Activated CD8-positive, alpha-beta memory T cell treated with anti-CD3 and anti-CD28 coated beads for 1 hour (primary cell): ENCODE measurements at places on chromosomes 6 and 20.

DNA sequence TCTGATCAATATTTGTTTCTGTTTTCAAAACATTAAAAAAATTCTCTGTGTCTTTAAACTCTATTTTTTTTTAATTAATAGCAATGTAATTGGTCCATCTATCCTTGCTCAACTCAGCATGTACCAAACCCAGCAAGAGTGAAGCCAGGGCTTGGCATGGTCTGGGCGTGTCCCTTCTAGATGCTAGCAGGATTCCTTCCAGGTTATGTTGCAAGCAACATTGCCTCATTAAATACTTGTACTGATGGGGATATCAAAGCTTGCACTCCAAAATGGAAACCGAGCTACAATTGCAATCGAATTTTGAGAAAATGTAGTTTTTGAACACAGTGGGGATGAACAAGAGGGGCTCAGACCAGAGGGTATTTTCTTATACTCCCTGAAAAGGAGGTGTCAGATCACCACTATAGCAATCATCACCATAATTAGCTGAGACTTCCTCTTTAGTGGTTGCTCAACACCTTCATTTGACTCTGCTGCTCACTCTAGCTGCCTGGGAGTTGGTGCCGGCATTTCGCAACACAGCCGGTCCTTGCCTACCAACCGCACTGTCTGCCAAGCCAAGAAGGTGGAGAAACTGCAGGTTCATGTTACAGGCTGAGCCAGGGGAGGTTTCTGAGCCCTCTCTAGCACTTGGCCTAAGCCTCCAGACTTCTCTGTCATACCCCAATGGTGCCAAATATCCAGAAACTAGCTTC is 67.8 kb upstream of the RALGAPA2 start:
- no peak for DNase-seq

DNA sequence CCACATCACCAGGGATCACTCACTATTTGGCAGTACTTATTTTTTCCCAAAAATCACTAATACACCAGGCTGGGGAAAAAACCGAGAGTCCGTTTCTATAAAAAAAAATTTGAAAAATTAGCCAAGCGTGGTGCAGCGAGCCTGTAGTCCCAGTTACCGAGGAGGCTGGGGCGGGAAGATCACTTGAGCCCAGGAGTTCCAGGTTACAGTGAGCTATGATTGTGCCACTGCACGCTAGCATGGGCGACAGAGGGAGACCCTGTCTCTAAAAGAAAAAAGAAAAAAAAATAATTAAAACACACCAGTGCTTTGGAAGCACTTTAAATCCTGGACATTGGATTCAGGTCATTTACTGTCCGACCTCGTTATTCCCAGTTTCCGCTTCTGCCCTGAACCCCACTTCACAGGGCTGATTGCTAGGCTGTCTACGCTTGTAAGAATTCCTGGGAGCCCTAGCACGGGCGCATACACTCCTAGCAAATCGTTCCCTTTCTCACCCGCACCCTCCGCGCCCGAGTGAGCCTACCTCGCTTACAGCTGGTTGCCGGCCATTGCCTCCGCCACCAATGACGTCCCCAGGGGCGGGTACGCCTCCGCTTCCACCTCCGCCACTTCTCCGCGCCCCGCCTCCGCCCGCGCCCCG is at the start of gene TPMT:
Gene TPMT (minus strand): TSS at position 571 of the 643 bp plus-strand sequence. CDS start 5,950 bp downstream, outside the sequence.
- DNase-seq, result no peak

- no peak for DNase-seq
Measured at GRCh38 chr20:1899241-1899525, 4.0 kb downstream of the SIRPA start.

DNA sequence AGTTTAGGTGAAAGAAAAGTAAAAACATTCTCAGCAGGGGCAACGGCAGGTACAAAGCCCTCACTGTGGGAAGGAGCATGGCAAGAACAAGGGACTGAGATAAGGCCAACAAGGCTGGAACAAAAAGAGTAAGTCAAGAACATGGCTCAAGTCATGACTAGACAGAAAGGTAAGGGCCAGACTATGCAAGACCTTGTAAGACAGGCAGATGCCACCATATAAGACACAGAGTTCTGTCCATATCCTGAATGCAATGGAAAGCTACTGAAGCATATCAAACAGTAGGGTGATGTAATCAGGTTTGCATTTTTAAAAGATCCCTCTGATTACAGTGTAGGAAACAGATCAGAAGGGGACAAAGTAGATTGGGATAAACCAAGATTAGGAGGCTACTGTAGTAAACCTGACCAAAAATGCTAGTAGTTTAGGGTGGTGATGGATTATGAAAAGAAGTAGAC is 5.5 kb downstream of the REV3L start:
- DNase-seq, result no peak

DNA sequence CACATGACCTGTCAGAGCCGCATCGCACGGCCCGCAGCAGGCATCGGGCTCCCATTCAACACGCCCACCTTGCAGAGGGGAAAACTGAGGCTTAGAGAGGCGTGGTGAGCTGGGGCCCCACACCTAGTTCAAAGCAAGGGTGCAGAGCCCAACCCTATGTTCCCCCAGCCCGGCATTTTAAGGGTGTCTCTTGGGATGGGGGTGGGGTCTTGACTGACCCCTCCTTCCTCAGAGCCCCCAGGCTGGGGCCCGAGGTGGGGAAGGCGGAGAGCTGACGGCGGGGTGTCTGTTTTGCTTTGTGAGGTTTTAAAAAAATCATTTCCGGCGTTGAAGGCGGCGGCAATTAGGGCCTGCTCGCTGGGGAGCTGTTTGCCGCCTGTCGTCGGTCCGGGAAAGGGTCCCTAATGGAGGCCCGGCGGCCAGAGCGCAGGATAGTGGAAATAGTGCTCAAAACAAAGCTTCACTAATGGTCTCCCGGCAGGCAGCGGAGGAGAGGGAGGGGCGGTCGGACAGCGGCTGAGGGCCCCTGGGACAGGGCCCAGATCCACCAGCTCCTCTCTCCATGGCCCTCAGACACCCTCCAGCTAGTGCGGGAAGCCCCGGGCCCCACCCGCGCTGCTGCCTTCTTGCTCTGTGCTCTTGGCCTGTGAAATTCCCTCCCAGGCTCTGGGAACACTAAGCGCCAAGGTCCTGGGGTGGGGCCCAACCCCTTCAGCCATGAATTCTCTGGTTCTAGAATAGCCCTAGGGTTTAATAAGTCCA is 11.9 kb downstream of the VSTM2L start:
- no peak for DNase-seq

GRCh38 chr6:3910106-3910663 is 61.0 kb downstream of the FAM50B start:
- DNase-seq, result no peak

- no peak for DNase-seq
Measured at GRCh38 chr6:32580593-32580992, 9.1 kb downstream of the HLA-DRB1 start.

GRCh38 chr20:33070111-33071053 is 9.1 kb upstream of the BPIFB4 start:
- no peak for DNase-seq
